Esophagus muscularis mucosa (tissue), 4 donors: ENCODE measurements at places on chromosomes 7 and 10. TPM values are rescaled to one million over a fixed set of nuclear protein-coding genes. Genes with fewer than 3 reads are reported as not detected.

- no peak for DNase-seq
- H3K27ac ChIP-seq: no peak overlapping the region
- no peak overlapping the region for H3K4me3 ChIP-seq
- H3K36me3 ChIP-seq: no peaks in the 10 kb centered on the region
- H3K27me3 ChIP-seq: no peaks in the 10 kb centered on the region
- H3K4me1 ChIP-seq: no peaks in the 10 kb centered on the region
These were observed 28.3 kb upstream of the PLPP4 start for GRCh38 chr10:120428754-120429153.

GRCh38 chr7:44378744-44379143 is 53.4 kb upstream of the CAMK2B start:
- no peak overlapping the region for H3K27ac ChIP-seq
- H3K27me3 ChIP-seq: peaks cover 14% of the 10 kb centered on the region
- H3K4me1 ChIP-seq: no peaks in the 10 kb centered on the region
- no peaks in the 10 kb centered on the region for H3K36me3 ChIP-seq
- H3K4me3 ChIP-seq: no peak overlapping the region
- DNase-seq: no peak

DNA sequence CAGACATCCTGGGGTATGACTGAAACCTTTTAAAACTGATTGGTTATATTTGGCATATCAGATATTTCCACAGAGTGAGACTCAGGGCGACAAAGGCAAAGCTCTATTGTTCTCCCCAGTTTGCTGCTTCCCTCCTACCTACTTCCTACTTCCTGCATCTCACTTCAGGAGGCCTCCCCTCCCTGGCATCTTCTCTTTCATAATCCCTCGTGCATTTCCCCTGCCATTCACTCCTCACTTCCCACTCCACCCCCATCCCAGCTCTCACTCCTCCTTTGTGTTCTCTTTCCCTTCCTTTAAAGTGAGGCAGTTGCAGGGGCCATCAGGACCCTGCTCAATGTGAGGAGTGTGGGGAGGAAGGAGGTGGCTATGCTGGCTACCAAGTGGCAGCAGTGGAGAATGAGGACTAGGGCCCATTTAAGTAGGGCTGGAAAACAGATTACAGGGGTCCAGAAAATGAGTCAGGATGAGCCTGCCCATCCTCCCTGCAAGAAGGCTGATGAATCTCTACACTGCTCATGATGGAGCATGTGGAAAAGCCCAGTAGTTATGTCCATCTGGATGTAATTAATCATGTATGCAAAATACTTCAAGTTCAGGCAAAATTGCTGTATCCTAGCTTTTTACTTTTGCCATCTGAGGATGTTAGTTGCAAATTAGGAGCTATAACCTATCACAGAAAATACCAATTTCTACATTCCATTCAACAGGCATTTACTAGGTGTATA is 311.8 kb upstream of the IMMP2L start:
- peaks cover 10% of the 10 kb centered on the region for H3K4me1 ChIP-seq
- peaks cover 5% of the 10 kb centered on the region for H3K36me3 ChIP-seq
- no peak overlapping the region for H3K4me3 ChIP-seq
- H3K27ac ChIP-seq: no peak overlapping the region
- H3K27me3 ChIP-seq: no peaks in the 10 kb centered on the region
- no peak for DNase-seq

- H3K4me3 ChIP-seq: no peak overlapping the region
- no peak for DNase-seq
- no peaks in the 10 kb centered on the region for H3K27me3 ChIP-seq
- H3K36me3 ChIP-seq: no peaks in the 10 kb centered on the region
These were observed 41.4 kb upstream of the IKZF1 start for GRCh38 chr7:50262916-50263690.

- DNase-seq: no peak
- peaks cover 21% of the 10 kb centered on the region for H3K4me1 ChIP-seq
- no peak overlapping the region for H3K27ac ChIP-seq
- H3K36me3 ChIP-seq: peaks cover 87% of the 10 kb centered on the region
These were observed 12.6 kb downstream of the PDAP1 start for GRCh38 chr7:99395616-99396327.

GRCh38 chr10:92111336-92111939 is 179.4 kb downstream of the CPEB3 start:
- no peaks in the 10 kb centered on the region for H3K27me3 ChIP-seq
- H3K36me3 ChIP-seq: peaks cover 4% of the 10 kb centered on the region
- H3K27ac ChIP-seq: no peak overlapping the region
- H3K4me3 ChIP-seq: no peak overlapping the region
- DNase-seq: no peak
- peaks cover 66% of the 10 kb centered on the region for H3K4me1 ChIP-seq

DNA sequence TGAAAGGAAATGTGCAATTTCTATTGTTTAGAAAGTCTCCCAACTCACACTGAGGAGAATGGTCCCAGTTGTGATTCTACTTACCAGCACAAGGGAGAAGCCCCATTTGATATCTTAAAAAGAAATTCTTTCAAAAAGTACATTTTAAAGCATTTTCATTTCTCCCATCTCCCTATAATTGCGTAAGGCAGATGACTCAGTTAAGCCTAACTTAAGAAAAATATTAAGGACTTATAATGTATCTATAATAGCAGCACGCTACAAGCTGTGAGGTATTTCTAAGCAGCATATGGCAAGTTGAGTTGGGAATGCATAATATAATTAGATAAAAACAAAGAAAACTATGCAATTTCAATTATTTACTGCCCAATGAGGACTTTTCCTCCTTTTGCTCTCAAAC is 8.5 kb upstream of the NRCAM start:
- H3K27ac ChIP-seq: no peak overlapping the region
- DNase-seq: no peak
- H3K36me3 ChIP-seq: no peaks in the 10 kb centered on the region
- H3K4me1 ChIP-seq: no peaks in the 10 kb centered on the region
- H3K27me3 ChIP-seq: no peaks in the 10 kb centered on the region

DNA sequence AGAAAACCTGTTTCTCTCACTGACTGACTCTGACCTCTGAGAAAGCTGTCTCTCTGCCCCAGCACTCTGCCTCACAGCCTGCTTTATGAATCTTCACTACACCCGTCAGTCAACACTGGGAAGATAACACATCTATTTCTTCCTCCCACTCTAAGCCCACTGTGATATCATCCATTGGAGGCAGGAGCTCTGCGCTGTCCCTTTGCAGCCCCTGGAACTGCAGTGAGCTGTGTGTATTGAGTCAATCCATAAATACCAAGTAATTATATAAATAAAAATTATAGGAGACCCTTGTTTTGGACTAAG is 17.2 kb upstream of the FXYD4 start:
- peaks cover 6% of the 10 kb centered on the region for H3K4me1 ChIP-seq
- no peak overlapping the region for H3K27ac ChIP-seq
- DNase-seq: no peak
- H3K4me3 ChIP-seq: no peak overlapping the region
- no peaks in the 10 kb centered on the region for H3K36me3 ChIP-seq

- no peaks in the 10 kb centered on the region for H3K36me3 ChIP-seq
- DNase-seq: no peak
- H3K4me3 ChIP-seq: no peak overlapping the region
- no peak overlapping the region for H3K27ac ChIP-seq
These were observed 205.6 kb downstream of the MDFIC start for GRCh38 chr7:115127399-115128021.

- no peak for DNase-seq
- H3K27ac ChIP-seq: no peak overlapping the region
- no peaks in the 10 kb centered on the region for H3K36me3 ChIP-seq
- no peak overlapping the region for H3K4me3 ChIP-seq
These were observed 193.0 kb upstream of the KMT2E start for GRCh38 chr7:104820836-104821535.

DNA sequence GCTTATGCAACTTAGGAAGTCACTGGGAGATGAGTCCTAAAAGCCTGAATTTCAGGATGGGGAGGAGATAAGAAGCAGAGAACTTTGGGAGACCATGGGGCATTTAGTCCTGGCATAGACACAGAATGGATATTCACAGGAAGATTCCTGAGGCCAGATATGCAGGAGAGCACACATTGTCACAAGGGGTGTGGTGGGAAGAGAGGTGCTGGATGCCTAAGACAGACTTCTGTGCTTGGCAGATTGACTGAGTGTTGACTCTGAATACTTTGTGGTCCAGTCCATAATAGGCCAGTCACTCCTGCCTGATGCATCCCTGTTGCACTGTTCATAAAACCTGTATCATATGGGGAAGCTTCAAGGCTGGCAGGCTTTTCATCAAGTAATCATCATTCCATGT is 18.5 kb downstream of the SRI start:
- no peaks in the 10 kb centered on the region for H3K27me3 ChIP-seq
- DNase-seq: no peak
- no peak overlapping the region for H3K4me3 ChIP-seq

DNA sequence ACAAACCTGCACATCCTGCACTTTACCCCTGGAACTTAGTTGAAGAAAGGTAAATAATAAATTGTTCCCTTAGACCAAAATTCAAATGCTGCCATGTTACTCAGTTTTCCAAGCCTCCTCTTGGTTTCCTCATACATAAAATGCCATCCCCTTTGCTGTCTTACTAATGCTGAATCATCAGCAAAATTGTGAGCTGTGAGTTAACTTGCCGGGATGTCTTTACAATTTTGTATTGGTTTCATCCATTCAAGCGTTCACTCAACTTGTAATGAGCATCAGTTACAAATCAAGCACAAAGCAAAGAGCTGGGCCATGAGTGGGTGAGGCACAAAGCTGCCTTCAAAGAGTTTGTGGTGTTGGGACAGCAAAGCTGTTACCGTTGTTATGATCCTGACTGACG is 395.8 kb upstream of the ZMIZ1 start:
- H3K27me3 ChIP-seq: no peaks in the 10 kb centered on the region
- no peak overlapping the region for H3K27ac ChIP-seq
- no peak overlapping the region for H3K4me3 ChIP-seq
- no peaks in the 10 kb centered on the region for H3K36me3 ChIP-seq

GRCh38 chr7:79272938-79273337 is 180.5 kb downstream of the MAGI2 start:
- H3K36me3 ChIP-seq: no peaks in the 10 kb centered on the region
- H3K27ac ChIP-seq: no peak overlapping the region
- no peak for DNase-seq
- H3K4me3 ChIP-seq: no peak overlapping the region
- H3K4me1 ChIP-seq: no peaks in the 10 kb centered on the region
- no peaks in the 10 kb centered on the region for H3K27me3 ChIP-seq

GRCh38 chr10:126504063-126504760 is 115.9 kb upstream of the ADAM12 start:
- no peak overlapping the region for H3K4me3 ChIP-seq
- no peaks in the 10 kb centered on the region for H3K36me3 ChIP-seq
- peaks cover 9% of the 10 kb centered on the region for H3K27me3 ChIP-seq
- no peak overlapping the region for H3K27ac ChIP-seq

DNA sequence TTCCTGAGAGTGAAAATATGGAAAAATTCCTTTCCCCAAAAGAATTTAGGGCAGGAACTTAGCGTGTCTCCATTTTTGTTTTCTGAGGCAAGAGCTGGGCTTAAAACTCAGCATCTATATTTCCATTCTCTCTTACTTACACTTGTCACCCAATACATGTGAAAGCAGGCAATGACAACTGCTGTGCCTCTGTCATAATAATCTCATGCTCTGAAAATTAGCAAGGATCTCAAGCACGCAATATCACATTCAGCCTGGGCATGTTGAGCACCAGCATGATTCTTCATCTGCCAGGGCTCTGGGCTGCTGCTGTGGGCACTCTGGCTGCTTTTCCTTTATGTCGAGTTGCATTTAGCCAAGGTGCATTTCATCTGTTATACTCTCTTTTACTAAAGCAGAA is 255.5 kb downstream of the SNX10 start:
- no peak for DNase-seq
- H3K4me3 ChIP-seq: no peak overlapping the region
- no peaks in the 10 kb centered on the region for H3K27me3 ChIP-seq
- no peaks in the 10 kb centered on the region for H3K36me3 ChIP-seq
- H3K4me1 ChIP-seq: no peaks in the 10 kb centered on the region

DNA sequence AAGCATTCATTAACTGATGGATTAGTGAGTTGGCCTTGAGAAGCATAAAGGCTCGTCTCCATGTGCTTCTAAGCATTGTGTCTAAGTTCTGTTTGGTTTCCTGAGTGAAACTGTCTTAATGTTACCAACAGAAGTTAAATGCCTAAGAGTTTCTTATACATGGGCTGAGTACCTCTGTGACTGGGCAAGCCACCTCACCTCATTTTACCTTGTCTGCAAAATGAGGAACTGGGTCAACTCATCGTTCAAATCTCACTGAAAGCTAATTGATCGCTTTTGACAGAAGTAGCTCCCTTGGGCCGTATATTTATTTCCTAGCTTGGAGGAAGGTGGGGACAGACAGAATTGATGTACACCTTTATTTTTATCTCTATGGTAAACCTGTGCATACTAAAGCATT is 88.9 kb downstream of the TCF7L2 start:
- no peak overlapping the region for H3K27ac ChIP-seq
- peaks cover 3% of the 10 kb centered on the region for H3K4me1 ChIP-seq
- no peak overlapping the region for H3K4me3 ChIP-seq
- no peak for DNase-seq
- no peaks in the 10 kb centered on the region for H3K36me3 ChIP-seq

GRCh38 chr7:80259-81067 is 111.9 kb upstream of the FAM20C start:
- no peak overlapping the region for H3K27ac ChIP-seq
- no peak for DNase-seq
- H3K4me3 ChIP-seq: no peak overlapping the region

- no peaks in the 10 kb centered on the region for H3K27me3 ChIP-seq
- no peaks in the 10 kb centered on the region for H3K36me3 ChIP-seq
- no peaks in the 10 kb centered on the region for H3K4me1 ChIP-seq
- H3K27ac ChIP-seq: no peak overlapping the region
- no peak for DNase-seq
These were observed 178.2 kb upstream of the KLF6 start for GRCh38 chr10:3963191-3963673.

GRCh38 chr10:21260506-21261149 is 264.9 kb downstream of the SKIDA1 start:
- no peak for DNase-seq
- H3K4me1 ChIP-seq: no peaks in the 10 kb centered on the region
- no peaks in the 10 kb centered on the region for H3K36me3 ChIP-seq
- H3K27me3 ChIP-seq: no peaks in the 10 kb centered on the region
- H3K4me3 ChIP-seq: no peak overlapping the region

GRCh38 chr10:117421985-117422384 is 46.7 kb upstream of the PDZD8 start:
- H3K27ac ChIP-seq: no peak overlapping the region
- H3K4me1 ChIP-seq: no peaks in the 10 kb centered on the region
- no peak for DNase-seq
- no peaks in the 10 kb centered on the region for H3K27me3 ChIP-seq
- no peak overlapping the region for H3K4me3 ChIP-seq

TEX47 gene
- total RNA-seq: not detected

MMRN2 gene
- 66.0 TPM for total RNA-seq

CPA1 gene
- not detected for total RNA-seq

ASAH2B gene
- total RNA-seq: 1.7 TPM

STEAP1 gene
- 8.6 TPM for total RNA-seq

MKI67 gene
- 0.17 TPM for total RNA-seq

BICC1 gene
- total RNA-seq: 20.8 TPM

CPN1 gene
- total RNA-seq: not detected

GIMAP2 gene
- 5.4 TPM for total RNA-seq

AKR1D1 gene
- total RNA-seq: not detected
